Myocyte (in vitro differentiated cells): ENCODE measurements at places on chromosomes 1 and 21. TPM values are rescaled to one million over a fixed set of nuclear protein-coding genes. Genes with fewer than 3 reads are reported as not detected.
A peak's percentile ranks its signal among the peaks of the same experiment; 100 is the strongest.

- peak; percentile 58 for DNase-seq
Observed at GRCh38 chr1:60989749-60990713, 92.3 kb upstream of the NFIA start.

DNA sequence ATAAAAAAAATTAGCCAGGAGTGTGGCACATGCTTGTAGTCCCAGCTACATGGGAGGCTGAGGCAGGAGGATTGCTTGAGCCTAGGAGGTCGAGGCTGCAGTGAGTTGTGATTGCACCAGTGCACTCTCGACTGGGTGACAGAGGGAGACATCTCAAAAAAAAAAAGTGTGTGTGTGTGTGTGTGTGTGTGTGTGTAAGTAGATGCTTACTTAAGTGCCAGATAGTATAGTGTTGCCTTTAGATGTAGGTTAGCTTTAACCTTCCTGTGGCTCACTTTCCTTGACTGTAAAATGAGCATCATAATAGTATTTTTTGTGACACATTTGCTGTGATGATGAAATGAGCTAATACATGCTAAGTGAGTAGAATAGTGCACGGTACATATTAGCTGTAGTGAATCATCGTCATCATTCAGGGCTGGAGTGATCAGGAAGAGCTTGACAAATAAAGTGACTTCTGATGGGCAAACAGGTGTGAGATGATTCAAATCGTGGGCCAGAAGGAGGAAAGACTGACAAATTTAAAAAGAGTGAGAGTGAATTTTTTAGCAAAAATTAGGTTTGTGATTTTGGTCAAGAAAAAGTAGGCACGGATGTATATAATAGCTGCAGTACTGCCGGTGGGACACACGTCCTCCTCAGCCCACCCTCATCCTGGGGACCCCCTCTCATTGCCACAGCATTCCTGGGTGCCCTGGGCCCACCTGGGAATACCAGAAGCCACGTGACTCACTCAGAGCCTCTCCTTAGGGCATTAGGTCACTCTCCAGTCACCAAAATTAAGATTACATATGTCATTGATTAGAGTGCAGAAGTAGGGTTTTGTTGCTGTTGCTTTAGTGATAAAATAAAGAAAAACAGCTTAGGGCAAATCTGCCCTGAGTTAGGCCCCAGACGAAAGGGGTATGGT is 33.9 kb downstream of the EIF2D start:
- no peak for DNase-seq

GRCh38 chr1:162074276-162075005 is 5.0 kb downstream of the NOS1AP start:
- no peak for DNase-seq

- no peak for DNase-seq
Observed at GRCh38 chr1:49028396-49028795, 251.7 kb upstream of the BEND5 start.

DNA sequence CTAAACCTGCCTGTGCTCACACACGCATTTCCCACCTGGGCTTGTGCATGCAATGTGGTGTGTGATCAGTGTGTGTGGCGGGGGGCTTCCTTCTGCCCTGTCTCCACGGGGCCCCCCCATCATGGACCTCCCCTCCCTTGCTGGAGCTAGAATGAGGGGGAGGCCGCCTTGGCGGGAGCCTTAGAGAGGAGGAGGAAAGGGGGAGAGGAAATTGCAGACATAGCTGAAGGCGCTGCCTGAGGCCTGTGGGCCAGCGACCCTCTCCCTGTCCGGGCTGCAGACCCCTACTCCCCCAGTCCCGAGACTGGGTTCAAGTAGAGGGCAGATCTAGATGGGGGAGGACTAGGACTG is 883 bp upstream of the EVA1B start:
- DNase-seq: no peak

DNA sequence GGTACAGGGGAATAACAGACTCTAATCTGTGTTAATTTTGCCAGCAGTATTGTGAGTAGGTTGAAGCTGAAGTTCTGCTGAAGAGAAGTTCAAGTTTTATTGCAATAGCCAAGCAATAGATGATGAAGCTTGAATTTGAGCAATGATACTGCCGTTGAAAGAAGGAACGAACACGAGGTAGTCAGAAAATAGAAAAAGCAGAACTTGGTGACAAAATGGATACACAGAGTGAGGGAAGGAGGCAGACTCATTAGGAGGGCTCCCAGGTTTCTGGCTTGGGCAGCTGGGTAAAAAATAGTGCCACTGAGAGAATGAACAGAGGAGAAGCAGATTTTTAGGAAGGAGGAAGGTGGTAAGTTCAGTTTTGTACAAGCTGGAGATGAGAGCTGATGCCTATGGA is 22.3 kb upstream of the AGO1 start:
- DNase-seq: no peak

DNA sequence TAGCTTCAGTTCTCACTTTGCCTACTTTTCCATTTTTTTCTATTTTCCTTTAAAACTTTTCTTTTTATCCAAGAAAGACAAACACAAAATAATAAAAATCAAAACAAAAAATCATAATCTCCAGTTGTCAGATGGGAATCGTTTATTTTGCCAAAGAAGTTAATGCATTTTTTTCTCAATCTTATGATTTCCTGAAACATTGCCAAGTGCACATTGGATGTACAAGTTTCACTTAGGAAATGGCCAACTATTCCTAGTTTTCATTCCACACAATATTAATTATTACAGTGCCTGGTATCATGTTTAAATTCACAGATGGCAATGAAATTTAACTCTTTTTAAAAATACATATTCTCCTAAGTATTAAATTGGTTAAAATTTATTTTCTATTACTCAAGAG is 1050.5 kb downstream of the TTLL7 start:
- DNase-seq: no peak

GRCh38 chr1:59015708-59016107 is 231.9 kb upstream of the JUN start:
- DNase-seq: peak; percentile 38

DNA sequence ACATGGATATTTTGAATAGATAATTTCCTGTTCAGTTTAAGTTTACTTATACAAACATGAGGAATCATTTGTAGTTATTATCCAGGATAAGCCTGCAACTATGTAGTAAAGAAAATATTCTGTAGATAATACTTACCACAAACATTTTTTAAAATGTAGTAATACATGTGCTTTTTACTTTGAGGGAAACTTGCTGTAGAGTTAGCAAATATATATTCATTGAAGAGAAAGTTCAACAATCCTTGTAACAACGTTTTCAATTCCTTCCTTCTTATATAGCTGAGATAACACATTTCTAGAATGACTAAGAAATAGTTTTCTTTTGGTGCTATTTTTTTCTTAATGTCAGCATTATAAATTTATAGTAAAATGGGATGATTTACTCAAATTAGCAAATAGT is 664.6 kb upstream of the ADAMTS5 start:
- DNase-seq: no peak

- no peak for DNase-seq
Observed at GRCh38 chr1:205285381-205286101, 36.0 kb downstream of the NUAK2 start.

GRCh38 chr1:153886127-153886526 is 36.6 kb downstream of the GATAD2B start:
- no peak for DNase-seq

GRCh38 chr1:109832945-109833344 is 69.2 kb upstream of the EPS8L3 start:
- no peak for DNase-seq

DNA sequence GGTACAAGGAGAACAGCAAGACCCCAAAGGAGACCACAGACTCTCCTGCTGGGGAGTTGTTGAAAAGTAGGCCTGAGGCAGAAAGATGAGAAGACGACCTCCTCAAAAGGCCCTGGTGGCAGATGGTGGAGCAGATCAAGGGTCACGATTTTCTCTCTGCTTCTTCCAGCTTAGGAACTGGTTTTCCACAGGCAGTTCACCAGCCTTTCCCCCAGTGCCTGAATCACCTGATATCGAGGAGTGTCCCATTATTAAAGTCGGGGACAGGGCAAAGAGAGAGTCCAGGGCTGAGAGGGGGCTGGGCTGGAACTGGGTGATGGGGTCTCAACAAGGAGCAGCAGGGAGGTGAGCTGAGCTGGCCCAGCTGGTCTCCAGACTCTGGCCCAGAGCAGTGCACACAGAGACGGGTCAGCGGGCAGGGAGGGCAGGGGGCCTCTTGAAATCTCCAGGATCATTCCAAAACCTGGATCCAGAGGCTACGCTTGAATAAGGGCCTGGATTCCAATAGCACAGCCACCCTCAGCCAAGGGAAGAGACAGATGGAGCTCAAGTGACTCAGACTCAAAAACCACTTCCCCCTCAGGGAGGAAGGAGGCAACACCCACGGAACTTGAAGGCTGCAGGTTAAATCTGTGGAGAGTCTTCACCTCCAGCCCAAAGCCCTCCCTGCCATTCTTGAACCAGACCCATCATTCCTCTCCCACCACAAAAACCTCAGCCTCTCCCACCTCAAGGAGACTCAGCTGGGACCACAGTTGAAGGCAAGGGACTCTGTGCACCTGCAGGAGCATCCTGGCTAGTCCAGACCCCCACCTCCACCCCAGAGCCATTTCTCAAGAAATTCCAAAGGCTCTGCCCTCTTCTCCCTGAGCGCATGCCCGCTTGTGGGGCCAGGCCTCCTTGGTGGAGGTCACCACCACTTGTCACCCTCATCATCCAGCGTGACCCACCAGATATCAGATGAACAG is at the start of gene S100A5:
Gene S100A5 (minus strand): TSS at position 541 of the 968 bp plus-strand sequence. CDS start 743 bp downstream, outside the sequence.
- DNase-seq: peak; percentile 85

DNA sequence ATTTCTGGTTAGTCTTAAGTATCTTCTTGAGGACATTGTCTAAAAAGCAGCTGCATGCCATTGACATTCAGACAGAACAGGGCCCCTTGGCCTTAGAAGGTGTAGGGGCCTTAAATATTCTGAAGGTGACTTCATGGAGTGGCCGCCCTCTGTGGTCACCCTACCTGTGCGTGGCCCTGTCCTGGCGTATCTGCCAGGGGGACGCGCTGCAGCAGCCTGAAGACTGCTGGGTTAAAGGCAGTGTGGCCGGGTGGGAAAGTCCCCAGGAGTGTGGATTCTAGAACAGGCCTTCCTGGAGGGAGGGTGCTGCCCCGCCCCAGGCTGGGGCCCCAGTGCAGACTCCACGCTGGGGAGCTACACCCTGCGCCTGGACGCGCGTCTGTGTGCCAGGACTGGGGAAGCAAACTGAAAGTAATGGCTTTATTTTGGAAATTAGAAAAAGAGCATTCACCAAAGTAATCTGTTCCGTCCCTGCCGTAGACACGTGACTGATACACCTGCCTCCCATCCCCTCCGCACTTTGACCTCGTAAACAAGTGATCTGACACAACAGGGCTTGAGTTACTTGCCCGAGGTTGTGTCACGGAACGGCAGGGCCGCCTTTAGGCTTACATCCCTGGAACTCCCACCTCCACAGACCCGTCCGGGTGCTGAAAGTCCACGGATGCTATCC is 1.8 kb downstream of the AGPAT3 start:
- no peak for DNase-seq

GRCh38 chr21:31446226-31446855 is 102.3 kb upstream of the TIAM1 start:
- DNase-seq: no peak

DNA sequence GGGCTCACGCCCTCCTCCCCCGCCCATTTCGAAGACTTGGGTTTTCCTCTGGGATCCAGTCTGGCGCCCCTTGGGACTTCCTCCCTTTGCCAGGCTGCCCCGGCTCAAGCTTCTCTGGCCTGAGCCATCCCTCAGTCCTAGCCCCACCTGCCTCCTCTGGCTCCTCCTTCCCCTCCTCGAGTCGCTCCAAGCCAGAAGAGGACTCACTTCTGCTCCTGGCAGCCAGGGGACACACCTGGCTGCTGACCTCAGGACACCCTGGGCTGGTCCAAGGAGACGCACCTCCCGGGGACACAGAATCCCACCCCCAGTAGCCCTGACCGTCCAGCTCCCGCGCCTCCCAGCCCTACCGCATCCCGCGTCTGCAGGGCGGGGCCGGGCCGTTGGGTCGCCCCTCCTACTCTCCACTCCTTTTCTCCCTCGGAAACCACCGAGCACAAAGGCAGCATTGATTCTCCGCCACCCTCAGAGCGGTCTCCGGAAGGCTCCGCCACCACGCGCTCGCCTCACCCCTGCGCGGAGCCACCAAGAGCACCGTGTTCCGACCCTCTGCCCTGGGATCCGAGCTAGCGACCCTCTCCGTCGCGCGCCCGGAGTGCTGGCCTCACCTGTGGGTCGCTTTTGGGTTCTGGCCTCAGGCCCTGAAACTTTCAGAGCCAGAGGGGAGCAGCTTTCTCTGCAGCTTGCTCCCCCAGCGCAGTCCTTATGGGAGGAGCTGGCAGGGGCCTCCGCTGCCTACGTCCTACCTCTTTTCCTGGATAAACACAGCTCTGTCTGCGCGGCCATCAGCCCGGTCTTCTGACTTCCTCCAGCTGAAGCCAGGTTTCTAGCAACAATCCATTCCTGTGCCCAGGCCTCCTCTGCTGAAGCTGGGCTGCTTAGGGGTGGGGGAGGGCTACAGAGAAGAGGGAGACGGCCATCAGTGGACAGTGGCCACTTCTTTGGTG is at the start of gene C2CD4D:
Gene C2CD4D (minus strand): TSS at position 364 of the 947 bp plus-strand sequence. CDS start 831 bp downstream, outside the sequence.
- DNase-seq: no peak

- DNase-seq: no peak
Observed at GRCh38 chr1:209805875-209806760, at the start of gene IRF6. IRF6 (minus strand) TSS chr1:209806142; CDS start chr1:209801413, 4,729 bp downstream.

GJA9 gene
- total RNA-seq: not detected in 2 replicates

PLXNA2 gene
- 8.6 TPM in 2 replicates for total RNA-seq

PADI2 gene
- 352 and 536 TPM in 2 replicates for total RNA-seq

CHIT1 gene
- total RNA-seq: 5.0 and 7.7 TPM in 2 replicates

ITGB2 gene
- 2.2 and 3.2 TPM in 2 replicates for total RNA-seq

RGS7 gene
- 0.10 TPM in 1 of 2 replicates, not detected in the other for total RNA-seq

UBL4B gene
- total RNA-seq: not detected in 2 replicates

CLDN14 gene
- total RNA-seq: 0.27 TPM in 1 of 2 replicates, not detected in the other
